ENCODE measurements at places on chromosomes 3 and 15. TPM values are rescaled to one million over a fixed set of nuclear protein-coding genes. Genes with fewer than 3 reads are reported as not detected.

DNA sequence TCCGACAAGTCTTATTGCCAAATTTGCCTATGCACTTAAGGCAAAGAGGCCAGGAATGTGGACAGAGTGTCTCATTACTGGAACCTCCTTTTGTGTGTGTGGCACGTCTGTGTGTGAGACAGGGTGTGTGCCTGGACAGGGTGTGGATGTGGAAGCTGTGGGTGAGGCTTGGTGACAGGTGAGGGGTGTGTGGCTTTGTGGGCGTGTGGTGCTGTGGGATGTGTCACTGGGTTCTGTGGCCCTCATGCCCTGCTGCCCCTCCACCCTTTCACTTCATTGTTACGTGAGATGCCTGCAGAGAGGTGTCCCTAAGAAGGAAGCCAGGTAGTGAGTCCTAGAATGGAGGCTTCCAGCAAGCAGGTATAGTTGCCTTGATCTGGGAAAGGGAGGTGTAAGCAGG, 244.0 kb upstream of the CHRNA7 start:
- no peak for DNase-seq

DNA sequence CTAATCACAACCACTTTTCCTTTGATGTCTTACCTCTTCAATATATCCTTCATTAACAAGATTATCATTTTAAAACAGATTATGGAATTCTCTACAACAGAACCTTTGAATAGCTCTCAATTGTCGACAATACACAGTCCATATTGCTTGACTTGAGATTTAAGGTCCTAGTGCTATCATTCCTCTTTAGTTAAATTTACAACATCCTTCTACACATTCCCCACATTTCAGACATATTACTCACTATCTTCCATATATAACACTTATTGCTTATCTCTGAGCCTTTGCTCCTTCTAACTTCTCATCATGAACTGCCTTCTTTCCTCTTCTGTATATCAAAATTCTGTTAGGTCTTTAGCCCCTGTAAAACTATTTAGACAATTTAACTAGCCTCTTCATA, 247.0 kb downstream of the STXBP5L start:
- DNase-seq, result peak; percentile 18

DNA sequence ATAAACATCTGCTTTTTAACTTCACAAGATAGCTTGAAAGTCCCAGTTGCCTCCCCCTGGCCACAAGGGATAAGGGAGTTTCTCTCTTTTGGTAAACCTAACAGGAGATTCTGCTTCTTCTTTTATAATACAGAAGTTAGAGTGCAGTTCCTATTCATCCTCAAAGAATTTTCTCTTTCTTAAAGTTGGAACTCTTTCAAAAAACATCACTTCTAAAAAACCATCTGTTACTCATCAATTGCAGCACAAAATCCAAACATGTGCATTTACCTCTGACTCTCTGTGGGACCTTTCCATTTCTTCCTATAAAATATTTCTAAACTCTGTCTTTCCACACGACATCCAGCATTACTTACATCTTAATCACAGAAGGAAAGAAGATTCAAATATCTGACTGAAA, 5.1 kb downstream of the DPH6 start:
- peak; percentile 13 for DNase-seq

- DNase-seq, result peak; percentile 60
Observed at GRCh38 chr3:37753428-37753827, 108.3 kb upstream of the CTDSPL start.

DNA sequence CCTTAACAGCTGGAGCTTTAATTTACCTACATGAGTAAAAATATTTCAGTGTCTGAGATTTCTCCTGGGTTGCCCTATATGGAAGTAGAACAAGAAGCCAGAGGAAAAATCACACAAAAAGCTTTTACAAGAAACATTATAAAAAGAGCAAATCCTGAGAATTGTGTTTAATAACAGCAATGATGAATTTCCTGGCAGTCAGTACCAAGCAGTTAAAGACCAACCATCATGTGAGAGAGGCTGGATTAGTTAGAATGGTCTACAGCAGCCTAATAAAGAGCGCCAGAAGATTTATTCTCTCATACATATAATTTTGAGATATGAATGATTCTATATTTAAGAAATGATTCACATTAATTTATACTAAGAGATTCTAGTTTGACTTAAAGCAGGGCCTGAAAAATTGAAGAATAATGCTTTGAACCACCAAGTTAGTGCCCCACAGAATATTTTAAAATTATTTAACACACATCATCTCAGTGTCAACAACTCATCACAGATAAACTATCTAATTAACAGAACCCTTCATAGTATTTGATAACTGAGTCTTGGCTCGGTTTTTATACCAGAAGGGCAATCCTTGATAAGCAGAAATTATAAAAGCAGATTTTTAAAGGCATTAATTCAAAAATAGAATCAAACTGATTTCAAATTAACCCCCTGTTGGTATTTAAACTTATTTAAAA, 59.9 kb upstream of the DPH6 start:
- DNase-seq, result no peak

DNA sequence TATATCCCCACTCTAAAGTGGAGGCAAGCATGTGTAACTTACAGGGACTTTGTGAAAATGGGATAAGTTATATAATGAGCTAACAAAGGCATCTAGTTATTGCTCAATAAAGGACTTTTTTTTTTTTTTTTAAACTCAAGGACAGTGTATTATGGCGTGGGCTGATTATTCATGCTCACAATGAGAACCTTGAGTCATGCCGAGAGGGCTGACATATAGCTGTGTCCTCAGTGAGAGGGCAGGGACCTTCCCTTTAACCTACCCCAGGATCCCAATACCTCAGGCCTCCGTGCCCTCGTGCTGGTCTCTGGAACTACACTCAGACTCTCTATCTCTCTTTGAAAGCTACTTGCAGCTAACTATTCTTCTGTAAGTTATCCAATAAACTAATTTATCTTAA, 319.9 kb upstream of the ICE2 start:
- DNase-seq, result peak; percentile 84

DNA sequence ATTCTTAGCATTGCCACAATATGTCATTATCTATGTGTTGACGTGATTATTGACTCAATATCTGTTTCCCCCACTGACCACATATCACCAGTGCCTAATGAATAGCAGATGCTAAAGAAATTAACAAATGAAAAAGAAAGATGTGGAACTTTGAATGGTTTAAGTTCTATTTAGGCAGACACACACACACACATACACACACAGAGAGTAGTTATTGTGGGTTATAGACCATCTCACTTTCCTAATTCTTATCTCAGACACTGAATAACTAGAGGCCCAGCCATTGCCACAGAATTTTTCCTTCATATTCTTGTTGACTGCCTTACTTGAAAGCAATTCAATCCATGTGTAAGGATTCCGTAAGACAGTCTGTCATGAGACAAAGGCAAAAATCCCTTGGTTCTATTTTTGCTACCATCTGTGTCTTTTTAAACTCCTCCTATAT, 61.9 kb upstream of the PHLDB2 start:
- no peak for DNase-seq

DNA sequence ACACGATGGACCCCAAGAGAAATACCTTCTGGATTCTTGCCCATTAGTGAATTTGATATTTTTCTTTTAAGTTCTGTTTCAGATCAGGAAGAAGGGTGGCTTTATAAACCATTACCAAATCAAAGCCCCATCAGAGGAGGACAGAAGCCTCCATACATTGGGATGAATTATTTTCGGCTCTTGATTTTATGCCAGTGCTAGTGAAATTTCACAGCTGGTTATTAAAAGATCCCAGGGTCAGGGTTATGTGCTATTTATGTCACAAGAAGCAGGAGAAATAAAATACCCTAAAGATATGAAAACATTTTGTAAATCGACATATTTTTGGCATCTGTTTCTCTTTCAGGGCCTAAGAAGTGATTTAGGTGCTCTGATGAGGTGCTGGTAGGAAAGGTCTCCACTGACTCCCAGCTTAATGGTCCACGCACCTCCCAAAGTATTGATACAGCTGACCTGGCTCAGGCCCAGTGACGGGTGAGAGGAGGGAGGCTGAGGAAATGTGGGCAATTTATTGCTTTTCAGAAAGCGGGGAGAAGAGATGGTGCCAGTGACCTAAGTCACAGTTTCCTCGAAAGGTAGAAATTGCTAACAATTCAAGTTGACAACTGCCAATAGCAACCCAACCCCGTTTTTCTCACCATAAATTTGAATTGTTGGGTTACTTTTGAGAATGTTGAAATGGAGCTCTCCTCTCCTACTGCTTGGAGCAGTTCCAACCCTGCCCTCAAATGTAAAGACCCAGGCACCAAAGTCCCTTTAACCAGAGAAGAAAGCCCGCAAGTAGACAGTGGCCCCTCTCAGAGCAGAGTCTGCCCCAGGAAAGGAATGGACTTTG, 315.6 kb upstream of the NR2E3 start:
- DNase-seq, result no peak

DNA sequence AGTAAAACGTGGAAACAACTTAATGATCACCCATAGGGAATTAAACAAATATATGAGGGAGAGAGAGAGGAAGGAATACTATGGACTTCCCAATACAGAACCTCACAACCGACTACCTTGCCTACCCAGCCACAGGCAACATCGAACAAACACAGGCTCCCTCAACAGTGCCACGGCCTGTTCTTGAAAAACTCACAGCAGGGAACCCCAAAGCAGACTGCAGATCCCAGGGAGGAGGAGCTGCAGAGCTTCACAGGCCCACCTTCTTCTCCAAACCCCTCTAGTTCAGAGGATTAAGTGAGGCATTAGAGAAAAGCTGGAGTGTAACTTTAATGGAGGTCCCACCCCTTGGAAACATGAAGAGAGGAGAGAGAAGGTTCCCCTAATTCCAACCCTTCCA, 110.2 kb downstream of the ST8SIA2 start:
- DNase-seq, result no peak

DNA sequence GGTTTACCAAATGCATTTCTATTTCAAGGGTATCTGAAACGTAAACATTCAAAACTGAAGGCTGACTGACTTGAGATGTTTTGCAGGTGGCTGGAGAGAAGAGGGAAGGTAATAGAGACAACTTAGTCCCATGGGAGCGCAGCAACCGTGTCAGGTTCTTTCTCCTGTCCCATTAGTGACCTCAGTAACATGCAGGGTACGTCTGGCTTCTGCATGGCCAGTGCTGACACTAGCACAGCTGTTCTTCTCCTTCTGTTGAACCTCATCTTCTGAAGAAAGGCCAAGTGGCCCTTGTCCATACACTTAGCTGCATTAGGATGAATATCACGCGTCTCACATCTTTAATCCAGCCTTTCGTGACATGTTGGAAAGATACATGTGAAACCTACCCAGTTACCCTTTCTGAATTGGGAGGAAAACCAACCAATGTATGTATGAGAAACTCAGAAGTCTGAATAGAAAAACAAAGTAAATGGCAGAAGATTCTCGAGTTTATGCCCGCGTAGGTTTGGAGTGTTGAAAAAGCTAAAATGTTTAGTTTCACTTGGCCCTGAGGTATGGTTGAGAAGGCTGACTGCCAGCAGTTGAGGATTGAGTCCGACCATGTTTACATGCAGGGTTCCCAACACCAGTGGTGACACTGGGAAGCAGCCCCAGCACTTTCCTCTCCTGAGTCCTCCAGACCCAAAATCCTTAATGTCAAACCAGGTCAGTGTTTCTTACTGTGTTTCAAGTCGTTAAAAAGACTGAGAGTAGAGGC, 10.3 kb downstream of the NCBP2 start:
- no peak for DNase-seq

The CCDC174 gene
- total RNA-seq, result 5.8 TPM

The A4GNT gene
- total RNA-seq, result not detected

The CIDEC gene
- total RNA-seq, result not detected
